ENCODE measurements at places on chromosomes 12 and 14.
A peak's percentile ranks its signal among the peaks of the same experiment; 100 is the strongest.

- no peak for DNase-seq
Measured at GRCh38 chr12:14357486-14357885, 8.0 kb upstream of the ATF7IP start.

GRCh38 chr14:66916421-66916820 is 272.8 kb upstream of the GARIN2 start:
- DNase-seq: no peak

DNA sequence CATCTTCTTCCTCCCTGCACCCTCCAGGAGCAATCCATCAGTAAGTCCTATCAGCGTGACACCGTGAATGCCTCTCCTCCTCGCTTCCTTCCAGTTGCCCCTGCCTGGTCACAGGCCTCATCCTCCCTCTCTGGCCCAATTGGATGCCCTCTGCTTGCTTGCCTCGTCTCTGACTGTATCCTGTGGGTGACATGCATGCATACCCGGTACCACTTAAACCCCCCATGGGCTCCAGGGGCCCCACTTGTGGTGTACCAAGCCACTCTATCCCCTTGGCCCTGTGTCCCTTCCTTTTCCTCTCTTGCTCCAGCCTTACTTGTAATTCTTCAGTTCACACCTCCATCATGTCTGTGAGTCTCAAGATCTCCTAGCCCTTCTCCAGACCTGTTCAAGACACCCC is 106.0 kb upstream of the RTL1 start:
- no peak for DNase-seq

GRCh38 chr14:29735459-29735858 is 192.2 kb downstream of the PRKD1 start:
- DNase-seq: no peak

DNA sequence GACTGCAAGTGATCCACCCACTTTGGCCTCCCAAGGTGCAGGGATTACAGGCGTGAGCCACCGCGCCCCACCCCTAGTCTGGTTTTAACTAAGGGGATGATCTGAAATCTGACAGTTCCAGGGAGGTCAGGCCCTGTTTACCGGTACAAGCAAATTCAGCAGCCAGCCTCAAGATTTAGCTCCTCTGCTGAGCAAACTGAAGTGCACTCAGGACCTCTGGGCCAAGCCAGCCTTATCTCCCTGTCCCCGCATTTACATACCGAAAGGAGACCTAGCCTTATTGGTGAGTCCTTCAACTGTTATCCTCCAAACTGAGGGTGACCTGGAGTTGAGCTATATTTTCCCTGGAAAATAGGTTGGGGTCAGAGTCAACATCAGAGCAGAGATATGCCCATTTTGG is 835 bp upstream of the ABHD4 start:
- DNase-seq: no peak

DNA sequence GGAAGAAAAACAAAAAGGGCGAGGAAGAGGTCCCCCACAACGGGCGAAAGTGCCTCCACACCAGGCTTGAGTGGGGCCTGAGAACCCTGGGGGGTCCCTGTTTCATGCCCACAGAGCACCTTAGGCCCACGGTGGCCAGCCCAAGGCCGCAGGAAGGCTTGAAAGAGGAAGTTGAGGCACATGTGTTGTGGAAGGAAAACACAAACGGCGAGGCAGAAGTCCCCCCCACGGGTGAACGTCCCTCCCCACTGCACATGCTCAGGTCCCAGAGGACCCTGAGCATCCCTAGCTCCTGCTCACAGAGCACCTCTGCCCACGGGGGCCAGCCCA is 371.5 kb downstream of the ALG10 start:
- DNase-seq: no peak

DNA sequence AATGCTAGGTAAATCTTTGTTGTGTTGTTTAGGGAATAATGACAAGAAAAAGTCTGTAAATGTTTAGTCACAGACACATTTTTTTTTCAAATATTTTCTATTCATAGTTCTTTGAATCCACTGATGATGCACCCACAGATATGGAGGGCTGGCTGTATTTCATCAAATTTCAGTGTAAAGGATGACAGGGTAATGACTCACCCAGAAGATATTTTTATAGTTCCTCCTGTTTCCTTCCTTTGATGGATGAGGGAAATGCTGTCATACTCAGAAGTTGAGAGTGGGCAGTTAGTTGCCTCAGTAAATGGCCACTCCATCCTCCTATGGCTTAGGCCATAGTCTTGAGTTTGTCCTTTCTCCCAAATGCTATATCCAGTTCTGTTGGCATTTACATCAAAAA is 76.9 kb upstream of the REP15 start:
- no peak for DNase-seq

DNA sequence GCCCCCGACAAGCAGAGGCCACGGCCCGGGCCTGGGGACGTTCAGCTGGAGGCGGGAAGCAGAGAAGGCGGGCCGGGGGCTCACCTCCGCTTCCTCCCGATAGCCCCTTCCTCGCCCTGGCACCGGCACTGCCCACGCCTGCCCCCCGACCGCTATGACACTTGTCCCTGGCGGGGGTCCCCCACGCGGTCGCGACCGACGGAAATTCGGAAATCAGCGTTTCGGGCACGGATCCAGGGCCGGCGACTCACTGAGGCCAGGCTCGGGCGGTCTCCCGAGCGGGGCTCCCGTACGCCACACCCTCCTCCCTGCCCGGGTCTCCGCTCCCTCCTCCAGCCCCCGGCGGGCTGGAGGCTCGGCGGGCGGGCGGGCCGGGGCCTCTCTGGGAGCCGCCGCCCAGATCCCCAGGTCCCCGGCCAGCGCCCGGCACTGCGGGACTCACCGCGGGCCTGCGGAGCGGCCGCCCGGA is 581 bp downstream of the PITPNM2 start:
- DNase-seq: peak; percentile 46

GRCh38 chr12:67827820-67828383 is 161.3 kb upstream of the IFNG-AS1 start:
- peak; percentile 66 for DNase-seq

- no peak for DNase-seq
Measured at GRCh38 chr12:111283966-111284365, 84.9 kb downstream of the PHETA1 start.

- DNase-seq: no peak
Measured at GRCh38 chr12:15152456-15152855, 68.8 kb downstream of the RERG start.

DNA sequence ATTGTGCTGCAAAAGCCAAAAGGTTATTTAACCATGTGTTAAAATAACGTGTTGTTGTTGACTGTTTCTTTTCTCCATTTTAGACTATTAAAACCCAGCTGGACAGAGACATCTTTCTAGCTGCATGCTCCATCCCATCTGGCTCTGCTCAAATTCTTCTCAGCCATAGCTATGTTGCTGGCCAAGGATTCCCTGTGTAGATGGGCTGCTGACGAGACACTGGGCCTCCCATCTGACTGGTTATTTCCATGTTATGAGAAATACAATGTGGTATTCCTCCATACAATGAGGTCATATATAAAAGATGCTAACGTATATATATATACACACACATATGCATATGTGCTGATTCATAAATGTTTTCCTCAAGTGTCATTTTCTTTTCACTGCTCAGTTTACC is 30.1 kb downstream of the MED13L start:
- no peak for DNase-seq

DNA sequence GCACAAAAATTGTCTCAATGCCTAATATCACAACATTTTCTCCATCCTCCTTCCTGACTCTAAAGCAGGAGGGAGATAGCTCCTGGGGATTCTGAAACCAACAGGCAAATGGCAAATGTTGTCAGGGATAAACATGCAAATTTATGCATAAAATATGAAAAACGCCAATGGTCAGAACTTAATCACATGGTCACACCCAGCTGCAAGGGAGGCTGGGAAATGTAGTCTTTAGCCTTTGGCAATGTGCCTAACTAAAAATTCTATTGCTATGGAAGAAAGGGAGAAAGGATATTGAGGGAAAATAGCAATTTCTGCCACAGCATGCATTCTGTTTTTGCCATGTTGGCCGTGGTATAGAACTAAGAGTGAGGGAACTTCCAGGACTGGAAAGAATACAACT is 11.7 kb upstream of the OASL start:
- no peak for DNase-seq

DNA sequence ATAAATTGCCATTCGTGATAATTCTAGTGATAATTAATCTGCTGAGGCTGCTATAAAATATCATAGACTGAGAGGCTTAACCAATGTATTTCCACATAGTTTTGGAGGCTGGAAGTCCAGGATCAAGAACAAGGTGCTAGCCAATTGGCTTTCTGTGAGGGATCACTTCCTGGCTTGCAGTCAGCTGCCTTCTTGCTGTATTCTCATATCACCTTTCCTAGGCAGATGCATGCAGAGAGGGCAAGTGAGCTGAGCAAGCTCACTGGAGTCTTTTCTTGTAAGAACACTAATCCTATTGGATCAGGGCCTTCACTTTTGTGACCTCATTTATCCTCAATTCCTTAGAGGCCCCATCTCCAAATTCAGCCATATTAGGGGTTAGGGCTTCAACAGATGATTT is 640.7 kb downstream of the DIO2 start:
- no peak for DNase-seq

GRCh38 chr12:39341179-39341578 is 101.7 kb downstream of the KIF21A start:
- no peak for DNase-seq

- no peak for DNase-seq
Measured at GRCh38 chr12:25459541-25459951, 93.5 kb downstream of the LMNTD1 start.

- DNase-seq: no peak
Measured at GRCh38 chr14:58439476-58439875, 12.0 kb downstream of the KIAA0586 start.

DNA sequence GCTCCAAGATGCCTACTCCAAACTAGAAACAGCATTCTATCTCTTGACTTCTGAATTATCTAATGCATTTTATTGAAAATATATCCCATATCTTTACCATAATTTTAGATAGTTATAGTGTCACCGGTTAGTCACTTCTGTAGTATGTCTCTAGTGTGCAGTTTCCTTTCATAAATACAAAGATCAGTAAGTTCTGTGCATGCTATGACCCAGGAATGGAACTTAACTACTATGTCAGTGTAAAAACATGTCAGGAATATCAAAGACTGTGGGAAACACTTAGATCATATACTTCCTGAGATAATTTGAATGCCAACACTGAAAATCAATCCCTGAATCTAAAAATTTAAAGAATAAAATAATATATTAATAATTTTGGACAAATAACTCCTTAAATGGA is 237.6 kb downstream of the ATXN7L3B start:
- DNase-seq: no peak

DNA sequence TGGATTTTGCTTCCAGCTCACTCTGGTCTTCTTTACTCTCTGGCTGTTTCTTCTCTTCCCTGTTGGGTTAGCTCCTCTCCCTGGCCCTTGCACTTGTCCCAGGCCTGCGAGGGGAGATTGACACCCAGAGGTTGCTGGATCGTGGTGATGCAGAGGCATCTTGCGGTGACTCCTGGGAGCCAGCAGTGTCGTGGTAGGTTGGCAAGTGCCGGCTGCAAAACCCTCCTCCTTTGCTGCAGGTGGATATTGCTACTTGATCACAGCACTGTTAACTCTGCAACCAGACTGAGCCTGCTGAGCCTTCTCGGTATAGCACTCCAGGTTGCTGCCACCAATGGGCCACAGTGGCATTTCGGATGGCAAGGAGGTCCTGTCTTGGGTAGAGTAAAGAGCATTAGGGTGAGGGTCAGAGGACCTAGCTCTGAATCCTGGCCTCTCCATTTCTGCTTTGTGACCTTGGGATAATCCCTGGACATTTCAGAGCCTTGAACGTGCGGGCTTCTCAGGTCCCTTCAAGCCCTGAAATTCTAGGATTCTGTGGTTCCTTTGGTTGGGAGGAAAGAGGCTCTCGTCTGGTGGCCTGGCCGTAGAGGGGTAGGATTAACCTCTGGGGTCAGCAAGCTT is 87.4 kb downstream of the TSPAN9 start:
- no peak for DNase-seq

DNA sequence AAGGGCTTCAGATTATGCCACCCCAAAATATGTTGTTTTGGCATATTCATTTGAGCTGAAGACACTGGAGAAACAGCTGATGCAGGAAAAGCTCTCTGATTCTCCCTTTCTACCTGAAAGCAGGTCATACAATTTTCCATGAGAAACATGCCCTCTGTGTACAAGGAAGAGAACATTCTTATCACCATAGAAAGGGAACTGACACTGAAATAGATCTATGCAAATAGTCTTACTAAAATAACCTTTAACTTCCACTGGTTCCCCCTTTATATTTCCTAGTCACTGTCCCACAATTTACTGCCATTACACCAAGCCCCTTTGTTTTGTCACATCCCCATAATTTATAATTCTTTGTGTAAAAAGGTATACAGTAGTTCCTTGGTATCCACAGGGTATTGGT is 9.6 kb upstream of the PHC1 start:
- no peak for DNase-seq

- no peak for DNase-seq
Measured at GRCh38 chr14:106216679-106217078, 690.3 kb downstream of the TMEM121 start.
